CD8-positive, alpha-beta memory T cell (primary cell): ENCODE measurements at places on chromosomes 6 and 20.

- DNase-seq: no peak
Observed at GRCh38 chr6:50187351-50187921, 137.7 kb upstream of the DEFB112 start.

DNA sequence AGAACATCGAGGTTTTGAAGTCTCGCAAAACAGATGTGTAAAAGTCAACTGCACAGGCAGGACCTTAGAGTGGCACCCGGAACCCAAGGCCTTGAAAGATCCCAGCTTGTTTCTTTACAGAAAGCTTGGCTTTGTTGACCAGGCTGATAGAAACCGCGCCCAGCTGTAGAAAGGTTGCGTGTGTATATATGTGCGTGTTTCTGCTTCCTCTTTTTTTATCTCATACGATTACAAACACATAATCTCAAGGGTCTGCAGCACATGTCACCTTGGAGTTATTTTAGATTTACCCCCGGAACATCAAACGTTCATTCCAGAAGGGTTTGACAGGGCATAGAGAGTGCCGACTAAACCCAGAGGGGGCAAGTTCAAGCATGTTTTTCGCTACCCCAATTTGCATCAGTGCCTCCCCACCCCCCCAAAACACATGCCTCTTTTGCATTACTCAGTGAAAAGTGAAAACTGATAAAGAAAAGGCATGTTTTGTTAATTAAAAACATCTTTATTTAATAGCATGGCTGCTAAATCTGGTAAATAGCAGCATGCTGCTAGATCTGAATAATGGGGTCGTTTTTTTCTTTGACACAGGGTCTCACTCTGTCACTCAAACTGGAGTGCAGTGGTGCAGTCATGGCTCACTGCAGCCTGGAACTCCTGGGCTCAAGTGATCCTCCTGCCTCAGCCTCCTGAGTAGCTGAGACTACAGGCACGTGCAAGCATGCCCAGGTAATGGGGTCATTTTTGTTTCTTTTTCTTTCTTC lies 33.2 kb upstream of the NCOA3 start:
- no peak for DNase-seq

DNA sequence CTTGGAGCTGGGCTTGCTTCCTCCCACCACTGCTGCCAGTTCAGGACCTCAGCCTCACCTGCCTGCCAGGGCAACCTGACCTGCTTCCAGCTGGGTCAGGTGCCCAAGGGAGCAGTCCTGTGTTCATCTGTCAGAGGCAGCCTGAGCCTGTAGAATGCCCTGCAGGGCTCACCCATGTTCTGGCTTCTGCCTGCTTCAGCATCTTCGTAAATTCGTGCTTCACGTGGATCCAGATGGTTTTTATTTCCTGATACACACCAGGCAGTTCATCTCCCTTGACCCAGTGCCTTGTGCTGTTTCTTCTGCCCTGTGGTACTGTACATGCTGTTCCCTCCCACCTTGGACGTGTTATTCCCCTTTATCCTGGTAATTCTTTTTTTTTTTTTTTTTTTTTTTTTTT lies 50.2 kb downstream of the ARID1B start:
- no peak for DNase-seq

- no peak for DNase-seq
Observed at GRCh38 chr6:33634161-33634727, 13.1 kb downstream of the ITPR3 start.

DNA sequence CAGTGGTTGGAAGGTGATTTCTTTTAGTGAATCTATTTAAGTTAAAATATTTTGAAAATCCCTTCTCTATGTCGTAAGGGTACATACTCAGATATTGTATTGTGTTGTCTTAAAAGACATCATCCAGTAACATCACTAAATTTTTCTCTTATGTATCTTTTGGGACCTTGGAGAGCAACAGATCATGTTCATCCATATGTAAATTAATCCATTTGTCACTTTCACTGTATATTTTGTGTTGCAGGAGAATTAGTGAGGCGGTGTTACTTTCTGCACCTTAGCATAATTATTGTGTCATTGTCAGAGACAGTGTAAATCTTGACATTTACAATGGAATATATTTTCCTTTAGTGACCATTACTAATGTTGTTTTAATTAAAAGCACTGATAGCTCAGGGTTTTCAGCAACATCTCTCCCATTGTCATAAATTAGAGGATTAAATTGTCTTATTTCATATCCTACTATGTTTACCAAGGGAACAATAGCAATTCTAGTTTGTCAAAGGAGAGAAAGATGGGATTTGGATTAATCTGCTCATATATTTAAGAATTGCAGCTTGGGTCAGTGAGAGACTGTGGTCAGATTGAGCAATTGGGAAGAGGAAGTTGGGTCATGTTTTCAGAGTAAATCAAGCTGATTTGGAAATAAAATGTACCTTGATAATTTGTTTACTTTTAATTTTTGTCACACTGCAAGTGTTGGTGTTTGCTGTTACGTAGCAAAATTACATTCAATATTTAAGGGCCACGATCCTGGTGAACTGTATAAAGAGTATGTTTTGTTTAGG lies 22.7 kb downstream of the DOK5 start:
- DNase-seq: no peak

- DNase-seq: peak; percentile 65
Observed at GRCh38 chr20:1324598-1325172, 4.3 kb downstream of the SDCBP2 start.

DNA sequence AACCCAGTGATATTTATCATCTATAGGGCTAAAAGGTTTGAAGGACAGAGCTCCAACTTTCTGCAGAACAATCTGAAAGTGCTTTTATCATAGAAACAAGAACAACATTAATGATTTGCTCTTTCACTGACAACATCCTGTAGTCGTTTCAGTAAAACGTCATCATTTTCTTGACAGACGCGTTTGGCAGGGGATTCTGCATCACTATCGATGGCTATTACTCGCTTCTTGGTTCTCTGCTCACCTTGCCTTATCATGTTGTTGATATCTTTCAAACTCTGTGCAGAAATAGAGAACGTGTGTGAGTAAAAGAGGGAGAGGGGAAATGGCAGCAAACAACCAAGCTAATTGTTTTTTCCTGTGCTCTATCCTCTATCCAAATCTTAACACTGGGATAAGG lies 47.1 kb upstream of the SAMHD1 start:
- no peak for DNase-seq

- no peak for DNase-seq
Observed at GRCh38 chr6:156654919-156655918, 122.0 kb upstream of the ARID1B start.

- DNase-seq: no peak
Observed at GRCh38 chr6:131613296-131613925, 14.6 kb downstream of the MED23 start.

GRCh38 chr6:9646342-9647070 lies 768.4 kb downstream of the TFAP2A start:
- DNase-seq: no peak

DNA sequence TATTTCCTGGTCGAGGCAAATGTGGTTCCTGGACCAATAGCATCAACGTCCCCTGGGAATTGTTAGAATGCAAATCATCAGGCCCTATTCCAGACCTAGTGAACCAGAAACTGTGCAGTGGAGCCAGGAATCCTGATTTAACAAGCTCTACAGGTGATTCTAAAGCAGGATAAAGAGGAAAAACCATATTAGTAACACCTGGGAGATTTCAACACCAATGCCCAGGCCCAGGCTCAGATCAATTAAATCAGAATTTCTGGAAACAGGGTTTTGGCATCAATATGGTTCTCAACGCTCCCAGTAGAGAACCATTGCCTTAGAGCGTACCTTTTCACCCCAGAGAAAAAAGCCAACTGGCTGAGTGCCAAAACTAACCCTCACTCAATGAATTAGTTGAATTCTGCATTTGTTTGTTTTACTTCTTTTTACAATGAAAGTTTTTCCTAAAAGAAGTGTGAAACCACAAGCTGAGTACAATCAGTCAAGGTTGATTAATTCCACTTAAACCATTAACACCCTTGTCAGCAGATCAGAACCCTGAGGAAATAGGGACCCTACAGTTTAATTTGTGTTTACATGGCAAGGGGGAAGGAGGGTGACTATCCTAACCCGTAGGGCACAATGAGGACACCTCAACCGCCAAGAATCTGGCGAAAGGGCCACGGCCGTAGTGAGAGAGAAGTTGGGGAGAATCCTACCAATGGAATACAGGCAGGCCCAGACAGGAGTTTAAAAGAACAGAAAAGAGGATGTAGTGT lies 34.9 kb upstream of the LOC128125822 start:
- no peak for DNase-seq

DNA sequence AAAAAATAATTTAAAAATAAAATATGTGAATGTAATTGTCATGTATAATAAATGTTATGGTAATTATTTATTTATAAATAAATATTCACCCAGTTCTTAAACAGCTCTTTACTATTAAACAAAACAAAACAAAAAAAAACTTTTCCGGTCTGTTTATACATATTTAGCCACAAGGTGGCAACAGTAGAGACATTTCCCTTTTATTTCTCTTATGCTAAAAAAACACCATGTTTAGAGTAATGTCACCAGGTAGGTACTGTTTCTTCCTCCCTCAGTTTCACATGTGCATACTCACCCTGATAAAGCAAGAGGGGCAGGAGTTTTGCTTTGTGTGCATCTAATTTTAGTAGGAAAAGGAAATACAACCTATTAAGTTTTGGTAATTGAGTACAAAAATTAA lies 610.4 kb upstream of the IMPG1 start:
- DNase-seq: no peak

- no peak for DNase-seq
Observed at GRCh38 chr20:36424314-36424713, 117.0 kb upstream of the MYL9 start.

GRCh38 chr6:56025795-56026194 lies 150.4 kb upstream of the BMP5 start:
- DNase-seq: no peak

- DNase-seq: no peak
Observed at GRCh38 chr6:96823743-96824142, 13.5 kb downstream of the GPR63 start.

DNA sequence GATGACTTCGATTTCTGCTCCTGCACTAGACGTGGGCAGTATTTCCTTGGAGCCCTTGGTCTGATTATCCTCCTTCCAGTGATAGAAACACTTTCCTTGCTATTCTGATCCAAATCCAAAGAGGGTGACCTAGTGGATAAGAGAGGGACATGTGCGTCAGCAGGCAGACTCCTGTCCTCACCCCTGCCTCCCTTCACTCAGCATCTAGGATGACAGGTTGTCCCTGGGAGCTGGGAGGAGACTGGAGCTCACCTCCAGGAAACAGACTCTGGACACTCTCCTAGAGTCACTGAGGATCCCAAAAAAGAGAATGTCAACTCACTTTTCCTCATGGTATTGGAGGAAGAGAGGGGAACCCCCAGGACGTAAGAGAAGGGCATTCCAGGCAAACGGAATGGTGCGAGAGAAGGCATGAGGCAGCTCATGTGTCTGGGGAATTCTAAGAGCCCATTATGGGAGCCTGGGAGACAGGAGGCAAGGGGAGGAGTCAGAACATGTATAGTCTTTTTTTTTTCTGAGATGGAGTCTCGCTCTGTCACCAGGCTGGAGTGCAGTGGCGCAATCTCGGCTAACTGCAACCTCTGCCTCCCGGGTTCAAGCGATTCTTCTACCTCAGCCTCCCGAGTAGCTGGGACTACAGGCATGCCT lies 2.2 kb downstream of the C20orf173 start:
- DNase-seq: no peak

DNA sequence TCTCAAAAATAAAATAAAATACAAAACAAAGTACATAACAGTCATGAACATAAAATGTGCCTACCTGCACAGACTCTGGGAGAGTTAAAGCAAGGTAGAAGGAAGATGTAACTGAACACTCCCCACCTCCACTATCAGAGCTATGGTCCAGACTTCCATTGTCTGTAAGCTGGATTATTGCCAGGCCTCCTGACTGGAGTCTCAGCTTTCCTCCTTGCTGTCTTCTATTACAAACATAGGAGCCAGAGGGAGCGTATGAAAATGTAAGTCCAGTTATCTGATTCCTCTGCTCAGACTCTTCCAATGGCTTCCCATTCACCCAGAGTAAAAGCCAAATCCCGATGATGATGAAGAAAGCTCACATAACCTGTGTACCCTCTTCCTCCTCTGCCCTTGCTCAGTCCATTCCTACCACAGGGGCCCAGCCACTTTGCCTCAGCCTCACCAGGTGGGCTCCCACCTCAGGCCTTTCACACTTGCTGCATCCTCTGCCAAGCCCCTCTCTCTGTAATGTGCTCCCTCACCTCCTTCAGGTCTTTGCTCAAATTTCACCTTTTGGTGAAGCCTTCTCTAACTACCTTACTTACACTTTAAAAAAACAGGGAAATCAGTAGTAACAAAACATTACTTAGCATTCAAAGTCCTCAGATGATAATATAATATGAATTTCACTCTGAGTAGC lies 194.1 kb downstream of the RIMS1 start:
- DNase-seq: no peak

DNA sequence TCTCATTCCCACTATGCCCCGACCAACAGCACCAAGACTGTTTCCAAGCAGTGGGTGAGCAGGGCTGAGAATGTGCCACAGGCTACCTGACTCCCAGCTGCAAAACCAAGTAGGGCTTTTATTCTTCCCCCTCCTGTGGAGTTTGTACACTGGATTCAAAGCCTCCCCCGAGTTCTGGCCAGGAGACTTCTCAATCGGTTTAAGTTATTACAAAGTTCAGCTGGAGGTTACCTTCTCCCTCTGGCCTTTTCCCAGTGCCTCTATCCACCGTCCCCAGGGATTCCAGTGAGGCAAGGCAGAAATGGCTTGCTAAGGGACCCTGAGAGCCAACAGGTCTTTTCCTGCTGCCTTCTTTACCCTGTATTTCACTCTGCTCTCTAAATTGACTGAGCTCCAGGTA lies 217.0 kb downstream of the ADGRG6 start:
- DNase-seq: no peak
